Heart right ventricle (tissue), 16 donors: ENCODE measurements at places on chromosomes 5 and 9. TPM values are rescaled to one million over a fixed set of nuclear protein-coding genes. Genes with fewer than 3 reads are reported as not detected.
A peak's percentile ranks its signal among the peaks of the same experiment; 100 is the strongest.

DNA sequence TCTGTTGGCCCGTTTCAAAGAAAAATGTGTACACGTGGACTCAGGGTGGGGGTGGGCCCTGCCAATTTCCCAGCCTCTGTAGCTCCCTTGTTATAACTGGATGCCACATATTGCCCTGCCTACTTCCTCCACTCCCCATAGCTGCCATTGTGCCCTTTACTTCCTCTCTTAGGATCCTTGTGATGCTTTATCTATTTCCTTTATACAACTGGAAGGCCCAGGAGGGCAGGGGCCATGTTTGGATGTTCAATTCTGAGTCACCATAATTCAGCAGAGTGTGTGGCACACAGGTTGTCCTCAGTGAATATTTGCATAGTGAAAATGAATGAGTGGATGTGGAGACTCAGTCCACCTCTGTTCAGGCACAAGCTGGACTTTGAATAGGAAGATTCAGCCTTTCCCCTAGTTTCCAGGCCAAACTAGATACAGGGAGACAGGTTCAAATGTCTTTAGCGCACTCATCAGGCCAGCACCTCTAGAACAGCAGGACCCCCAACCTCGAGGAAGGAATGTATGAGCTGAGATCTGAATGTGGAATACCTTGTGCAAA lies 10.6 kb upstream of the FEM1C start:
- H3K27ac ChIP-seq = no peak overlapping the region
- no peaks in the 10 kb centered on the region for H3K27me3 ChIP-seq
- no peak for DNase-seq
- H3K4me1 ChIP-seq = peaks cover 13% of the 10 kb centered on the region
- H3K4me3 ChIP-seq = no peak overlapping the region

DNA sequence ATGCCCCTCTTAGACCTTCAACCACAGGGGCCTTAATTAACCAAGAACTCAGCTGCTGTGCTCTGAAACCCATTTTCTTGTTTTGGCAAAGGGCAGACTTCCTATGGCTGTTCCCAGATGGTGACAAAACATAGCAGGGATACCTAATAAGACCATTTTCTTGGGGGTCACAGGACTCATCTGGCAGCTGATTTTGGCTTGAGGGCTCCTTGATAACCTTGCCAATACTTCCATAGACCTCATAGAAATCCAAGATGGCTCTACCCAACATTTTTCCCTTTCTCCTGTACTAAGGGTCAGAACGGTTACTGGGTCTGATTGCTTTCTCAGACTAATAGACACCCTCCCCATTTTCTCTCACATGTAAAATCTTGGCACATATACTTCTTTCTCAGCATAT lies 757.7 kb upstream of the SEMA6A start:
- H3K27me3 ChIP-seq = no peaks in the 10 kb centered on the region
- no peaks in the 10 kb centered on the region for H3K36me3 ChIP-seq
- DNase-seq = no peak
- H3K27ac ChIP-seq = no peak overlapping the region

DNA sequence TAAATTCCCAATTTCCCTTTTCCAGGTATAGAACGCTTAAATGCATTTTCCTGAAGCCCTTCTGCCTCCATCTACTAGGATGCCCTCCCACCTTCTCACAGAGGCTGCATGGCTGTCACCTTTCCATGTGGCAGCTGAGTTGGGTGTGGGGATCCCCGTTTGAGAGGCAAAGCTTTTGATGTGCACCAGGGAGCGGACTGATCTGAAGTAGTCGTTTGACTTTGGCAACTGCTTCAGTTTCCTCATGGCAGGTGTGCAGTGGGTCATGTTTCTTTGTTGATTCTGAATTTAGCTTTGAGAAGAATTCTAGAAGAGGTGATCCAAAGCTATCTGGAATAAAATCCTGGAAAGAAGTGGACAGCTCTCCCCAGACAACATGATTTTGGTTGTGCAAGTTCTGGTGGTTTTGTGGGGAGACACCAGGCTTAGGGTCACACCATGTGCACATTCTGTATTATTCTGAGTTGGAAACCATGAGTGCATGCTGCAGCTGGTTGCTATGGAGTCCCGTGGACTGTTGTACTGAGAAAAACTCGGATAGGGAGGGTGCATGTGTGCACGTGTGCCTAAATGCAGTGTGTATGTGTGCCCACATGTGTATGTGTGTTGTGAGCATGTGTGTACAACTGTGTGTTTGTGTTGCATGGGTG lies 63.5 kb downstream of the GADD45G start:
- H3K4me3 ChIP-seq = no peak overlapping the region
- H3K27me3 ChIP-seq = no peaks in the 10 kb centered on the region
- peaks cover 6% of the 10 kb centered on the region for H3K4me1 ChIP-seq

DNA sequence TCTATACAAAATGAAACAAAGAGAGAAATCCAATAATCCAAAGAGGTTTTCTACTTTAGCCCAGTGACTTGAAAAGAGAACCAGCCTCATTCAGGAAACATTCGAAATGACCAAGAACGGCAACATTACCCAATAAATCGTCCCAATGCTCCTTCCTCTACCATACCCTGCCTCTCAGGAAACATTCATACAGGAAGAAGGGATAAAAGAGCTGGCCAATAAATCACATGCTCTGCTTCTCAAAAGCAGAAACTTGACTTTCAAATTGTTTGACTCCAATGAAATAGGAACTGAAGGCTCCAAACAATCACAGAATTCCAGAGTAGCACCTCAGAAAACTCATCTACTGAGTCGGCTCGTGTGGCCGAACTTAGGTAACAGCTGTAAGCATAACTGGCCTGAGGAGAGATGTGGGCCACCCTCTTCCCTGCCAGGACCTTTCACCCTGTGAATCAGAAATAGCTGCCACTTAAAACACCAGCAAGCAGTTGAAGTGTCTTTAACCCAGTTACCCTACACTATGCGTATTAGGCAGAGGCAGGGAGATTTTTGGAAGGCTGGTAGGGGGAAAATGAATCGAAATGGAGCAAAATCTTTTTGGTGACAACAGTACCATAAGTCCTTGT lies 14.6 kb downstream of the ARL15 start:
- peak overlapping the region; percentile 69 for H3K27ac ChIP-seq
- no peaks in the 10 kb centered on the region for H3K27me3 ChIP-seq
- H3K36me3 ChIP-seq = no peaks in the 10 kb centered on the region
- H3K4me1 ChIP-seq = peaks cover 27% of the 10 kb centered on the region
- H3K4me3 ChIP-seq = no peak overlapping the region

- H3K4me1 ChIP-seq = no peaks in the 10 kb centered on the region
- H3K4me3 ChIP-seq = no peak overlapping the region
Measured at GRCh38 chr5:95048628-95049027, 236.3 kb downstream of the MCTP1 start.

NAIP gene
- 1.7 TPM for polyA plus RNA-seq

GRCh38 chr5:135488727-135489465 lies 36.7 kb upstream of the TIFAB start:
- H3K27ac ChIP-seq = no peak overlapping the region
- H3K4me1 ChIP-seq = peaks cover 26% of the 10 kb centered on the region
- no peaks in the 10 kb centered on the region for H3K36me3 ChIP-seq
- peak overlapping the region; percentile 46 for H3K4me3 ChIP-seq

ADAMTS12 gene
- polyA plus RNA-seq = 0.37 TPM
